ENCODE measurements at places on chromosomes 1 and 21.

DNA sequence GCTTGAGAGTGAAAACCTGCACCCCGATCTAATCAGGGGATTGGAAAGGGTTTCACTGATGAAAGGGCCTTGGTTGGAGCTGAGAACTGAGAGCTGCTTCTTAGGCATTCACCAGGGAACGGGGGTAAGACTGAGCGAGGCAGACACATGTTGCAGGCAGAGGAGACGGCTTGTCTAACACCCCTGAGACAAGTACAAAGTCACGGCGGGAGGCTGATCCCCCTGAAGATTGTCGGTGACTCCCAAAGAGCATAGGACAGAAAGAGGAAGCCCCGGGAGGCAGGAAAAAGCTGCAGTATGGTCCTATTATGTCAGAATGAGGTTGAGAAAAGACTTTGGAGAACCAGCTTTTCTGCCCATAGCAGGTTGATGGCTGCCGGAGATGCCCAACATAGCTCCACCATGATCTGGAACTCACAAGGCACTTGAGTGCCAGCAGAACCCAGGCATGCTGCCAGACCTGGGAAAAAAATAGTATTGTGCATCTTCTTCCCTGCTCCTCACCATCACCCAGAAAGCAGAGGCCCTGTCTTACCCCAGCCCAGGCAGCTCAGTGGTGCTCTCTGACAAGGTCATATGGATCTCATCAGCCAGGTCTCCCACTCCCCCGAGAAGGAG lies 463.9 kb upstream of the PROX1 start:
- no peak overlapping the region for H3K4me3 ChIP-seq
- H3K4me1 ChIP-seq = no peaks in the 10 kb centered on the region
- no peak overlapping the region for H3K27ac ChIP-seq
- H3K36me3 ChIP-seq = no peaks in the 10 kb centered on the region
- DNase-seq = no peak

GRCh38 chr21:25911730-25912401 lies 177.1 kb downstream of the GABPA start:
- no peaks in the 10 kb centered on the region for H3K36me3 ChIP-seq
- H3K27me3 ChIP-seq = no peaks in the 10 kb centered on the region
- H3K4me1 ChIP-seq = no peaks in the 10 kb centered on the region
- no peak overlapping the region for H3K27ac ChIP-seq
- H3K4me3 ChIP-seq = no peak overlapping the region

DNA sequence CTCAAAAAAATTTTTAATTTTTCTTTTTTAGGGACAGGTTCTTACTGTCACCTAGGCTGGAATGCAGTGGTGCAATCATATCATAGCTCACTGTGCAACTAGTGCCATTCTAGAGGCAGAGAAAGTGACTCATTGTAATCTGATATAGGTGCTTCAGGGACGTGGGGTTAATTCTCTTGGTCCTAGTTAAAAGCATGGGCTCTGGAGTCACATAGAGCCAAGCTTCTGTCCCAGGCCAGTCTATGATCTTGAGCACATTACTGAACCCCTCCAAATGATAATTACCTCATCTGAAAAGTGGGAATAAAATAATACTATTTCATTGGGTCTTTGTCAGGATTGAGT lies 1.1 kb upstream of the ADIPOR1 start:
- peaks cover 5% of the 10 kb centered on the region for H3K4me1 ChIP-seq
- peak overlapping the region; percentile 91 for H3K27ac ChIP-seq
- no peak overlapping the region for H3K4me3 ChIP-seq
- no peak for DNase-seq
- H3K36me3 ChIP-seq = peaks cover 14% of the 10 kb centered on the region

- no peaks in the 10 kb centered on the region for H3K27me3 ChIP-seq
- no peak for DNase-seq
- no peaks in the 10 kb centered on the region for H3K4me1 ChIP-seq
- H3K4me3 ChIP-seq = no peak overlapping the region
- no peak overlapping the region for H3K27ac ChIP-seq
Observed at GRCh38 chr1:27951396-27951795, 8.4 kb upstream of the XKR8 start.

DNA sequence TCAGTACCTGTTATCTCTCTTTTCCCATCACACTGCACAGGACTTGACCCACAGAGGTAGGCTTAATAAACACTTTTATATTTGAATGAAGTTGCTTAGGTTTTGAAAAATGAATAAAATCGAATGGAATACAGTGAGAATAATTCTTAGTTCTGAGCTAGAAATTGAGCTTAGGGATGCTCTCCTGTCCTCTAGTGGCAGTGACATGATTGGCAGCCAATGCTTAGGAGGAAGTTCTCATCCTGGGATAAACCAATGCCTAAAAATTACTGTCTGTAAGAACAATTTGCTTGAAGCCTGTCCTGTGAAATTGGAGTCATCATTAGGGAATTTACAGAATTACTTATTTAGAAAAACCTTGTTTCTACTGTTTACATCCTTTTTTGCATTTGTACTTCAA lies 21.3 kb upstream of the CYP4X1 start:
- H3K27me3 ChIP-seq = no peaks in the 10 kb centered on the region
- H3K4me3 ChIP-seq = no peak overlapping the region
- no peak overlapping the region for H3K27ac ChIP-seq
- no peak for DNase-seq

GRCh38 chr1:4848431-4848830 lies 194.0 kb downstream of the AJAP1 start:
- no peak overlapping the region for H3K4me3 ChIP-seq
- no peak overlapping the region for H3K27ac ChIP-seq
- H3K4me1 ChIP-seq = no peaks in the 10 kb centered on the region
- no peaks in the 10 kb centered on the region for H3K27me3 ChIP-seq
- H3K36me3 ChIP-seq = no peaks in the 10 kb centered on the region
- DNase-seq = no peak

DNA sequence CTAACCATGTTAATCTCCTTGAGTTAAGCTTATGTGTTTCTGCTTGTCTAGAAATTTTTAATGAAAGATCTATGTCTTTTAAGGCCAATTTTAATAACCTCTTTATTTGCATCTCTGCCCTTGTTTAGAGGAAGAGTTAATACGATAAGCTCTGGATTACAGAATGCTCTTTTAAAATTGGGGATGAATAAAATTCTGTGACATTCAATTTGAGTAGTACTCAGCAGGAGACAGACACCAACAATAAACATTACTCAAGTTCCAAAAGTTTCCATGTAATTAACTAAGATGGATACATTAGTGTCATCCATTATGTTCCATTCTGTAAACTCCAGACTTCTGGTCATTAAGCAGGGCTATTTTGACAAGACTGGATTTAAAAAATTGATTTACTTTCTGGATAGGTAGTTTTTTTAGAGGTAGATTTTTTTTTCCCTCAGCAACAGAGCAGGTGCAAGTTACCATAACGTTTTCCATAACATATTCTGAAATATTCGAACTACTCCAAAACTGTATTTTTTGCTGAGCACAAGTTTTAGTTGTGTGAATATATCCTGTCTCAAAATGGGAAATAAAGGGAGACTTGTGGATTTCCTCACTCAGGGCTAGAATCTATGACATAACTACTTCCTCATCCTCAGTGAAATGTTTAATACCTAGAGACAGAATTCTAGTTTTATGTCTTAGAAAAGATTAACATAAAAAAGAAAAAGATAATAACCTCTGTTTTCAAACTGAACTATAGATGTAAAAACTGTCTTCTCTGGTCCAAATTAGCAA lies 221.7 kb downstream of the NEGR1 start:
- no peak overlapping the region for H3K27ac ChIP-seq
- no peaks in the 10 kb centered on the region for H3K27me3 ChIP-seq
- no peak for DNase-seq
- no peaks in the 10 kb centered on the region for H3K4me1 ChIP-seq
- H3K36me3 ChIP-seq = no peaks in the 10 kb centered on the region

DNA sequence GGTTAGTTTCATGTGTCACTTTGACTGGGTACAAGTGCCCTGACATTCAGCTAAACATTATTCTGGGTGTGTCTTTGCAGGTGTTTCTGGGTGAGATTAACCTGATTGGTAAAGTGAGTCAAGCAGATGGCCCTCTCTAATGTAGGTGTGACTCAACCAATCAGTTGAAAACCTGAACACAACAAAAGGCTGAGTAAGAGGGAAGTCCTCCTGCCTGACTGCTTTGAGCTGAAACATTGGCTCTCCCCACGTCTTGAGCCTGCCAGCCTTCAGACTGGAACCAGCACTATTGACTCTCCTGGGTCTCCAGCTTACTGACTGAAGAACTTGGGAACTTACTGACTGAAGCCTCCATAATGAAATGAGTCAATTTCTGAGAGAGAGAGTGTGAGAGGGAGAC lies 70.0 kb upstream of the C21orf91 start:
- no peak overlapping the region for H3K4me3 ChIP-seq
- no peaks in the 10 kb centered on the region for H3K36me3 ChIP-seq
- no peaks in the 10 kb centered on the region for H3K4me1 ChIP-seq
- no peaks in the 10 kb centered on the region for H3K27me3 ChIP-seq
- no peak for DNase-seq

DNA sequence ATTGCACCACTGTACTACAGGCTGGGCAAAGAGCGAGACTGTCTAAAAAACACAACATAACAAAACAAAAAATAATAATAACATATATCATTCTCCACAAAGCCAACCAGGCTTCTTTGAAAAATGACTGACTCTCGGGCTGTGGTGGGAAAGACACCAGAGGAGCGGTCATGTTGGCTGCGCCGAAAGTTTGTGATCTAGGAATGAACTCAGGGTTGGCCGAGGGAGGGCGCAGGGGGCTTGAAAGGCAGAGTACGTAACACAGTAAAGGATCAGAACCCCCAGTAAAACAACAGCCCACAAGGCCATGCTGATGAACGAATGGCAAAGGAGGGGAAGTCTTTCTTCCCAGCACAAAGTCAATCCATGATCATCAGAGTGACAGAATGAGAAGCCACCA lies 4.7 kb downstream of the SLC35E2B start:
- H3K27ac ChIP-seq = no peak overlapping the region
- no peaks in the 10 kb centered on the region for H3K27me3 ChIP-seq
- H3K4me1 ChIP-seq = no peaks in the 10 kb centered on the region
- DNase-seq = no peak
- H3K4me3 ChIP-seq = no peak overlapping the region
- peaks cover 9% of the 10 kb centered on the region for H3K36me3 ChIP-seq

DNA sequence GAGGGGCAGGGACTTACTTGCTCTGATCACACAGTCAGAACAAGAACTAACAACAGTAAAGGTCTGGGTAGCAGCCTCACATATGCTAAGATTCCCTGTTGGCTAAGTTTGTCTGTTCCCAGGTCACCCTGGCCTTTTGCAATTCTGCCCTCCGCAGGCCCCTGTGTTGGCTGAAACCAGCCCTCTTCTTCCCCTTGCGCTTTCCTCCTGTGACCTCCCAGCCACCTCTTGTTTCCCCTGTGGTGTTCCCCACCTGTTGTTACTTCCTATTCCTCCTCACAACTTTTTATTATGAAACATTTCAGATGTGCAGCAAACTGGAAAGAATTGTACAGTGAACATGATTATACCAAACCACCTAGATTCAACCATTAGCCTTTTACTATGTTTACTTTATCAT lies 23.4 kb downstream of the MAPKAPK2 start:
- peaks cover 55% of the 10 kb centered on the region for H3K4me1 ChIP-seq
- H3K27ac ChIP-seq = no peak overlapping the region
- no peak overlapping the region for H3K4me3 ChIP-seq

DNA sequence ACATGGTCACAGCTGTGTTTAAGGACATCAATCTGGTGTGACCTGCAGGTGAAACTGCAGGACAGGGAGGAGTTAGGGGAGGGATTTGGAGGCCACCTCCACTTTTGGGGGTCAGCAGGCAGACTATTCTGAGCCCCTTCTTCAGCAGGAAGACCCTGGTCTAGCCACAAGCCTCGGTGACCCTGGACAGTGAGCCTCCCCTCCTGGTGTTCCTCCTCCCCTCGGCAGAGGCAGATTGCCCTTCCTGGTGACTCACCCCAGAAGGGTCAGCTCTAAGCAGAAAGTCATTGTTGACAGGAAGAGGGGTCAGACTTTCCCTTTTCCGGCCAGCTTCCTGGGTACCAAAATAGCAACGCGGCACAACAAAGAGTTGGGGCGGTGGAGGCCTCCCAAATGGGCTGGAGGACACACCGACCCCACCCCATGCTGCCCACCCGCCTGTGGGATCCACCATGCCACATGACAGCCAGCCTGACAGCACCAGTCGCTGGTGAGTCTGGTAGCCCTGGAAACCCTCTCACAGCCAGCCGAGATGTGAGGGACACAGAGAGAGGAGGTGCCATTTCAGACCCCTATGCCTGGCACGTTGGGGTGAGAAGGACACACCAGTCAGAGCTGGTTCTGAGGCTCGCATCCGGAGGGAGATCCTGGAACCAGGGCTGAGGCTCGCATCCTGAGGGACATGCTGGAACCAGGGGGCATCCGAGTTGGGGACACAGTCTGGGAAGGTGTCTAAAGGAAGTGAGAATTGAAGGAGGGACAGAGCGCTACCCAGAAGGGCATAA lies 14.7 kb upstream of the CSF1 start:
- H3K36me3 ChIP-seq = no peaks in the 10 kb centered on the region
- peaks cover 4% of the 10 kb centered on the region for H3K4me1 ChIP-seq
- DNase-seq = no peak
- no peaks in the 10 kb centered on the region for H3K27me3 ChIP-seq
- H3K27ac ChIP-seq = no peak overlapping the region

GRCh38 chr21:33069994-33070743 lies at the start of gene OLIG1:
TSS of gene OLIG1 (plus strand) at chr21:33070141. CDS start at chr21:33070247, 106 bp downstream.
- H3K27ac ChIP-seq = no peak within 1 kb of the TSS
- no peak for DNase-seq
- H3K27me3 ChIP-seq = peaks cover 39% of the 10 kb centered on the region
- H3K4me1 ChIP-seq = peaks cover 18% of the 10 kb centered on the region
- H3K4me3 ChIP-seq = peak within 1 kb of the TSS; percentile 52

DNA sequence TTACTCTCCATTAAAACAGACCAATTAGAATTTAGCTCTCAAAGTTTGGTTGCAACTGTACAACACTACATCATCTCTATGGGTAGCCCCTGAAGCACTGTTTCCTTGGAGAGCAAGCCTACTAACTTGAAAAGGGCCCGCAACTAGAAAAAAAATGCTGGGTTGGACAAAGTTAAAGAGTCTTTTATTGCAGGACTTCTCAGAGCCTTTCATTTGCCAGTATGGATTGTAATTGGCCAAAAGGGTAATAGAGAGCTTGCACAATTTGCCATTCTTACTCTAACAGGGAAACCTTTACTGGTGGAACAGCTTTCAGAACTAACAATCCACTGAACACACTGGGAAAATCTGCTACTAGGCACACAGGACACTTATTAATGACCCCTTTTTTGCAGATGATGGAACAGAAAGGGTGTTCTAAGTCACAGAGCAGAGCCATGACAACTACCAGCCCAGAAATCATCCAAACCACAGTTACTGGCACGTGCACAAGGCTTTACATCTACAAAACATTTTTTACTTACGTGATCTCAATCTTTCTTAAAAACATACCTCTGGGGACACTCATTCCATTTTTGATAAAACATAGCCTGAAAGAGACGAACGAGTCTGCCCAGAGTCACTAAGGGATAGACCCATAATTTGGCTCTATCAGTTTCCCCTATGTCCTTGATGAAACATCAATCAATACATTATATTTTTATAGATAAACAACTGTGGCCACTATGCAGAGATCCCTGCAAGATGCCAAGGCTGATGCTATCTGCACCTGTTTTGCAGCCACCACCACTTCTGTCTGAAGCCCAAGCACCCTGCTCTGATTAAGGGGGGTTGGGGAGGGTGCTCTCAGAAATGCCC lies 176.3 kb upstream of the EDN2 start:
- no peaks in the 10 kb centered on the region for H3K27me3 ChIP-seq
- DNase-seq = no peak
- peaks cover 11% of the 10 kb centered on the region for H3K4me1 ChIP-seq
- peak overlapping the region; percentile 53 for H3K4me3 ChIP-seq
- H3K36me3 ChIP-seq = no peaks in the 10 kb centered on the region
- H3K27ac ChIP-seq = no peak overlapping the region

- H3K4me3 ChIP-seq = no peak overlapping the region
- H3K27me3 ChIP-seq = no peaks in the 10 kb centered on the region
- no peak for DNase-seq
- no peak overlapping the region for H3K27ac ChIP-seq
Observed at GRCh38 chr1:22376976-22377375, 74.7 kb upstream of the ZBTB40 start.
